CD4-positive, alpha-beta T cell treated with Interleukin-17A for 1 hour (primary cell): ENCODE measurements at places on chromosomes 6 and 20.
A peak's percentile ranks its signal among the peaks of the same experiment; 100 is the strongest.

DNA sequence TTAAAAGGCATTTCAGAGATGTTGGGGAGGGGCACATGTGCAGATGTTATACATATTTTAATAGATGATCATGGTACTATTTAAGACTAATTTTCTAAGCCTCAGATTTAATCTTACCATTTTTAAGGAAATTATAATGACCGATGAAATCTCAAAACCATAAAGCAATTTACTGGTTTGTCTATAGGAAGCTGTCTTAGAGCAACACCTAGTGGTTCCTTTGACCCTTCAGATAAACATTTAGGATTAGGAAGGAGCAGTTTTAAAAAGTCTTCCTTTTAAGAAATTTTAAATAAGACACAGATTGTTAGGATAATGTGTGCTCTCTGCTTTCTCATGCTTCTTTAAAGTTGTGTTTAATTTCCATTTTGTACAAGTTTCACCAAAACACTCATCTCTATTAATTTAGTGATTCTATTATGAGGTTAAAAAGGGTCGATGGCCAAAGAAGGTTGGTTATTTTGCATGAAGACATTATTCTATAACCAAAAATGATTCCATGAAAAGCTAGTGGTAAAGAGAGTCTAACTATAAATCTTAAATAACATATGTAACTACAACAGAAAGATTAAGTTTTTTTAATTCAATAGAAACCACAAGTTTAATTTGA is 376.4 kb downstream of the HACE1 start:
- no peak for DNase-seq

GRCh38 chr20:58963060-58963584 is 17.9 kb upstream of the NELFCD start:
- no peak for DNase-seq

GRCh38 chr6:76441875-76442274 is 369.4 kb upstream of the IMPG1 start:
- DNase-seq, result no peak

- DNase-seq, result no peak
These were observed 9.7 kb downstream of the SNRPB start for GRCh38 chr20:2460752-2461424.

- no peak for DNase-seq
These were observed 235.3 kb downstream of the BTBD3 start for GRCh38 chr20:12152996-12153395.

- no peak for DNase-seq
These were observed 381.8 kb downstream of the CDKAL1 start for GRCh38 chr6:20916086-20916485.

DNA sequence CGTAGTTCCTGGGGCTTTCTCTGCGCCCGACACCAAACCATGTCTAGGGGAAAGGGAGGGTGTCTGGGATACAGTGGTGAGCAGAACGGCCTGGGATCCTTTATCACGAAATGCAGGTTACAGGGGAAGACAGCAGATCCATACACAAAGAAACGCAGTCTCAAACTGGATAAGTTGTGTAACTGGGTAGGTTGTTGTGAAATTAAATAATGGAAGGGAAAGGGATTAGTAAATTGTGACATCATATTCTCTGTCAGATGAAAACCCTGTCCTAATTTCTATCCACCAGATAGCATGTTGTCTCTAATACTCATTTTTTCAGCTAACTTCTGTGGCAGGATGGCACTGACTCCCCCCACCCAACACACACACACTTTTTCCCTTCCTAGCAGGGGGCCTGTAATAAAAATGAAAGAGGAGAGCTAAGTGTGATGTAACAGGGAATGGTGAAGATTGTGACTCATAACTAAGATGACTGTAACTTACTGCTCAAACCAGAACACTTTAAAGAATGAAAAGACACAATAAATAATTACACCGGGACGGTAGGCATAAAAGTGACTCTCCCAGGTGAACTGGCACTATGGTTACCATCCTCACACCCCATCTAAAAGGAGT is 769 bp upstream of the TRPC4AP start:
- no peak for DNase-seq

GRCh38 chr20:4613718-4614620 is 107.7 kb upstream of the PRND start:
- DNase-seq, result peak; percentile 81

- DNase-seq, result no peak
These were observed 140.7 kb upstream of the STXBP5 start for GRCh38 chr6:147063469-147064031.

- no peak for DNase-seq
These were observed 563.3 kb upstream of the SYNCRIP start for GRCh38 chr6:86205980-86206379.

DNA sequence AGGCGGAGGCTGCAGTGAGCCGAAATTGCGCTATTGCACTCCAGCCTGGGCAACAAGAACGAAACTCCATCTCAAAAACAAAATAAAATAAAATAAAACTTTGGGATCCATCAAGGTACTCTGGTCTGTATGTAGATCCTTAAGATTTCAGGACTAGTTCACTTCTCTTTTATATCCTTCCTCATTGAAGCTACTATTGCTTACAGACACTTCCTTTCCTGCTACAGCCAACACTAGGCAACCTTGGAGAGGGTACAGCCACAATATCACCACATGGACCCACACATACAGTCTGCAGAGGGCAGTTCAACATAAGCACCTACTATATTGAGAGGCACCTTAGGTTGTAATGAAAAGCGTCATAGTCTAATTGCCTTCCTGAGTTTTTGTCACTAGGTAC is 113.3 kb downstream of the ATXN1 start:
- DNase-seq, result no peak

DNA sequence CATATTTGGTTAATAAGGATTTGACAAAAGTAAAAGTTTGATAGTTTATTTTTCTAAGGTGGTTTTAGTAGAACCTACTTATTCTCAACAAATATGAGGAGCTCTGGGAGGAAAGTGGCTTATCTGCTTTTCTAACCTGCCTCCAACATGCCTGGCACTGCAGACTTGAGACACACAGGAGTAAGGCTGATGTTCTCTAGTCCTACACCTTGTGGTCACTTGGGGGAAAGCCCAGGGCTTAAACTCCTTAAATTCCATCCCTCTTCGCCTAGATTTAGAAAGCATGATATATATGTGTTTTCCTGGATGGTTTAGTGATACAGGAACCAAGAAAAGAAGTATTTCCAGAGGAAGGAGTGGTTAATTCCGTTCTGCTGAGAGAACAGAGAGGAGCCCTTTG is 39.9 kb upstream of the SAMD5 start:
- no peak for DNase-seq

DNA sequence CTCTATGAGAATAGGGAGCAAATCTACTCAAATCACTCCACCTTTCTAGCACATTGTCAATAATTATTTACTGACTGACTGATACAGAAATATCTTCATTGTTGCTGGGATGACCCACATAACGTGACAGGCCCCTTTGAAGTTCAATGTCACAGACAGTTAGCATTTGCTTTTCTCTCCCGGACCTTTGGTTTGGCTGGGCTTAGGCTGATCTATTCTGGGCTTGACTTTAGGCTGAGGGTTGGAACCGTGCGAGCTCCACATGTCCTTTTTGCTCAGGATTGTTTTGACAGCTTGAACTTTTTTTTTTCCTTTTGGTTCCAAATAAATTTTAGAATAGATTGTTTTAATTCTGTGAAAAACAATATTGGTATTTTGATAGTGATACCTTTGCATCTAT is 12.0 kb downstream of the ULBP3 start:
- DNase-seq, result no peak

DNA sequence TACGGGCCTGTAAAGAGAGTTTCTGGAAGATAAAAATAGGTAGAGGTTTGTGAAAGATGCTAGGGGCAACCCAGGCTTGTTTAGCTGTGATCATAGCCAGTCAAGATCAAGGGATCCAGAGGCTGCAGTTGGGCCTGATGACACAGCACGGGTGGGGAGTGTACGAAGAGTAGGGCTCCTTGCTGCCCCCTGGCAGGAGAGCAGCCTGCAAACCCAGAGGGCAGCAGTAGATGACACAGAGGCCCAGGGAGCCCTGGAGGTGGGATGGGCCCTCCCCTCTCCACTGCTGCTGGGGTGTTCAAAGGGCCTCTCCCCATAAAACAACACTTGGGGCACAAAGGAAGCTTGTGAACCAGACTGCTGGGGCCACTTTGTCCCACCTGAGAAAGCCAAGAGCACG is 47.2 kb downstream of the VEGFA start:
- DNase-seq, result no peak

DNA sequence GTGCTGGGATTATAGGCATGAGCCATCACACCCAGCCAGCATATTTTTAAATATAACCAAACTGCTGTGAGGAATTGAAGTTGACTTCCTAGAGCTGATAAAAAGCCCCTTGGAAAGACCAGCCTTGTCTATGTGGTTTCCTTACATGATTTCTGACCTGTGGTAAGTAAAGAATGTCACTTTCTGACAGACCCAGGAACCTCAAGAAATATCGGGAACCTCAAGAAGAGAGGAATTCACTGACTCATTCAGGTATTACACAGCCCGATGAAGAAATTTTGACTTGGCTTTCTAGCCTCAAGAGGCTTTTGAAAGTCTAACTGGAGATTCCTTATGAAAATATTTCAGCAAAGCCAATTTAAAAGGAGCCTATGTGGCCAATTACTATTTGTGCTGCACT is 71.8 kb downstream of the FOXF2 start:
- DNase-seq, result no peak

- DNase-seq, result no peak
These were observed 186.2 kb upstream of the CDH4 start for GRCh38 chr20:61065853-61066252.

- no peak for DNase-seq
These were observed 222.3 kb downstream of the RNGTT start for GRCh38 chr6:88741071-88741470.

DNA sequence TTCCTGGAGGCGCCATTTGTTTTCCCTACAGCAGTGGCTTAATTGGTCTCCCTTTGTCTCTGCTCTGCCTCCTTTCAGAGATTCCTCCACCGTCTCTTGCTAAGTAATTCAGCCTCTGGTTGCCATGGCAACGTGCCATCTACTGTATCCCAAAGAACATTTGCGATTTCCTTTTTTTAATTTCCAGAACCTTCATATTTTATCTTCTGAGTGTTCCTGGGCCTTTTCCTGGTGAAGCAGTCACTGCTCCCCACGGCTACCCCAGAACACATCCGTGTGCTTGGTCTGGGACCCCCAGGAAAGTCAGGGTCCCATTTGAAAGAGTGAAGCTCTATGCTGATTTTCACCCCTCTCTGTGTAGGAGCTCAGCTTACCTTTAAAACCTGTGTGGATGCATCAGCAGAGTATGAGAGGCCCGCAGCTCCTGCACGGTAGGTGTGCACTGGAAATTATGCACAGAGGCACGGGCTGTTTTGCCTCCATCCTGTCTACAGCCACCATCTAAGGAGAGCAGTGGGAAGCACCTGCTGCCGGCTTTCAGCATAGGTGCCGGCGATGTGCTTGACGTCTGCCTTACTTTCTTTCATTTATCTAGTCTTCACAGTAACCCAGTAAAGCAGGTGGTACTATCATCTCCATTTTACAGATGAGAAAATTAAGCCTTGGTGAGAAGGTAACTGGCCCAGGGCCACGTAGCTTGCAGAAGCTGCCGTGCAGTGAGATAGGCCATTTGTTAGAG is 122.8 kb downstream of the SYCP2 start:
- no peak for DNase-seq

- peak; percentile 53 for DNase-seq
These were observed 742 bp downstream of the TBCC start for GRCh38 chr6:42745083-42745639.

- no peak for DNase-seq
These were observed 17.4 kb upstream of the PLCB4 start for GRCh38 chr20:9051508-9051907.

GRCh38 chr20:25194333-25194972 is 1.1 kb upstream of the ENTPD6 start:
- DNase-seq, result no peak

GRCh38 chr6:87660226-87660911 is 41.7 kb downstream of the AKIRIN2 start:
- no peak for DNase-seq

- no peak for DNase-seq
These were observed 38.2 kb upstream of the FANCE start for GRCh38 chr6:35413911-35414310.

- peak; percentile 77 for DNase-seq
These were observed 9.2 kb downstream of the SLCO4A1 start for GRCh38 chr20:62651285-62652021.
